ENCODE measurements at places on chromosomes 4 and X. TPM values are rescaled to one million over a fixed set of nuclear protein-coding genes. Genes with fewer than 3 reads are reported as not detected.

SERTM2 gene
- not detected for total RNA-seq

CXorf49 gene
- not detected for total RNA-seq

FAM149A gene
- 0.71 TPM for total RNA-seq

SUPT20HL1 gene
- total RNA-seq = not detected

TMEM47 gene
- not detected for total RNA-seq

TREX2 gene
- 3.0 TPM for total RNA-seq

FOXP3 gene
- 12.8 TPM for total RNA-seq

TRAM1L1 gene
- not detected for total RNA-seq

FGD1 gene
- 0.06 TPM for total RNA-seq

CXorf58 gene
- not detected for total RNA-seq

NLGN4X gene
- total RNA-seq = 0.12 TPM

ELF4 gene
- total RNA-seq = 49.5 TPM

MAGEA6 gene
- not detected for total RNA-seq

USP9X gene
- total RNA-seq = 45.5 TPM

FGFBP2 gene
- total RNA-seq = 5.6 TPM

IL9R gene
- 25.2 TPM for total RNA-seq

DNA sequence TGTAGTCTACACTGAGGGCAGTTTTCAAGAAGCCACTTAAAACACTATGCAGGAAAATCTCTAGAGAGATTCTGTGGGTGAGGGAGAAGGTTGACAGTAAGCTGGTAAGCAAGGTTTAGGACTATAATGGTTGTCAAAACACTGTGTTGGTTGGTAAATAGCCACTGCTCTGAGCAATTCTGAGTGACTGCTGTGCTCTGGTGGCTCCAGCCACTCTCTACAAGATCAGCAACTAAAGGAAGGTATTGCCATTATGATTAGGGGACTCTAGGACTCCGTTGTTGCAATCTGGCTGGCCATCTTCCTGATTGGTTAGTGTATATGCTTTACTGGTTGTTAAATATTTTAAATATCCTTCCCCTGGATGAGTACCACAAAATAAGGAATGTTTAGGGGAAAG lies 5.5 kb upstream of the FAM47E start:
- no peak for DNase-seq

GRCh38 chr4:37892641-37893040 lies 1.8 kb downstream of the TBC1D1 start:
- peak; percentile 54 for DNase-seq

GRCh38 chr4:101348367-101348827 lies 1.1 kb upstream of the PPP3CA start:
- DNase-seq = no peak

DNA sequence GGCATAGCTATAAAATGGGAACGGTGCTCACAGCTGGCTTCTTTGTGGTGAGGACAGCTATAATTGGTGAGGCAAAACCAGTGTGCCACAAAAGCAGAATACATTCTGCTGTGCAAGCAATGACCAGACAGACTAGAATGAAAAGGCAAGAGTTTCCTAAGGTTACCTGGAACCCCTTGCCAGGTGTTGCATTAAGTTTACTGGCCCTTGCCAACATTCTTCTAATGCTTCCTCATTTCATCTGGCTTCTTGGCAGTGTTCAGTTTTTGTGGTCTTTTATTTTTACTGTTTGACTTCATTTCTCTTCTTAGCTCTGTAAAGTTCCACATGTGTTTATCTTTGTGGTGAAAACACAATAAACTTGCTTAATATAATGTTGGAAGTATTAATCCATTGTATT lies 131.4 kb downstream of the PTTG2 start:
- no peak for DNase-seq

- no peak for DNase-seq
Measured at GRCh38 chrX:118117741-118118140, 1.1 kb upstream of the KLHL13 start.

DNA sequence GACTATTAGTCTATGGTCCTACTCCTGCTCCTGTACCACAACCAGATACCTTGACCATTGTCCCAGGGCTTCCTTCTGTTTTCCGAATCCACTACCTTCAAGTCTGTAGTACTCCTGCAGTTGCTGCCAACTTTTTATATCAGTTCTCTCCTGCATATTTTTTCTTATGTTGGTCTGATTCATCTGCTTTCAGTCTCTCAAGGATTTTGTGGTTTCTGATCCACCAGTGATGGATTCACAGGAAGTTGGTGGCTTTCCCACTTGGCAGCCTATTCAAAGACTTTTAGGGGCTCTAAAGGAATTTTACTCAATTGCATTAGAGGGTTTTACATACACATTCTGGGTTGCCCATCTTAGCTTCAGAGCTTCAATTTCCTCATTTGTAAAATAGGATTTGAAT lies 23.6 kb downstream of the KIF4A start:
- no peak for DNase-seq

GRCh38 chrX:63576533-63576932 lies 208.5 kb downstream of the ARHGEF9 start:
- DNase-seq = no peak

GRCh38 chr4:59664771-59665170 lies 1535.4 kb upstream of the ADGRL3 start:
- DNase-seq = no peak

DNA sequence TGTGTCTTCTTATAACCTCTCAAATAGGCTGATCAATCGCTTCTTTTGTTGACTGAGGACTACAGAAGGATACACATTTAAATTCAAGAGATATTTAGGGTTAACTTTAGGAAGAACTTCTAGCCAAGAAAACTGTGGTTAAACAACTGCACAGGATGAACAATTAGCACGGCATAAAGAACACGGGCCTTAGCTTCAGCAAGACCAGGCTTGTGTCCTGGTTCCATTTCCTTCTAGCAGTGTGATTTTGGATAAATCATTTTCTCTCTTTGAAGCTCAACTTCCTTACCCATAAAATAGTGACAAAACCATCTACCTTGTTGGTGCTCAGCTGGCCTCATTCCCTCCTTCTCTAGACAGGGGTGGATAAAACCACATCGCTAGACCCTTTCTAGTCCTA lies 117.6 kb downstream of the TSPAN5 start:
- no peak for DNase-seq

DNA sequence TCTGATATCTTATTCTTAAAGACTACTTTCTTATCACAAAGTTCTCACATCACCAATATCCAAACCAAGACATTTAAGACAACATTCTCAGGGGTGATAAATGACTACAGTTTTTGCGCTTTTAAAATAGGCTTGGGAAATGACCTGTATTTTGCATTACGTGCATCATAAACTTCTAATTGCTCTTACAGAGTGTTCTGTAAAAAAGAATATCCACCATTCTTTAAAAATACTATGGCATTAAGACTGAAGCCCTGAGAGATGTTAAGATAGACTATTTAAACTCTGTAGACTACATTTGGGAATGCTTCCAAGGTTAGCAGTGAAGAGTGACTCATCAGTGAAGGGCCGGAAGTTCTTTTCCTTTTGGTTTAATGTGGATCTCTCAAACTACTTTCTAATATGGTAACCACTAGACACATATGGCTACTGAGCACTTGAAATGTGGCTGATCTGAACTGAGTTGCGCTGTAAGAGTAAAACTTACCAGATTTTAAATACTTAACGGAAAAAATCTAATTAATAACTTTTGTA lies 518.8 kb upstream of the FTHL17 start:
- DNase-seq = no peak

GRCh38 chrX:150573702-150574101 lies 5.3 kb downstream of the MTM1 start:
- no peak for DNase-seq

- DNase-seq = no peak
Measured at GRCh38 chr4:10730019-10730418, 45.5 kb upstream of the CLNK start.

GRCh38 chr4:154366956-154367355 lies 124.6 kb downstream of the DCHS2 start:
- DNase-seq = no peak

GRCh38 chr4:52889778-52890520 lies 27.8 kb downstream of the RASL11B start:
- DNase-seq = no peak

DNA sequence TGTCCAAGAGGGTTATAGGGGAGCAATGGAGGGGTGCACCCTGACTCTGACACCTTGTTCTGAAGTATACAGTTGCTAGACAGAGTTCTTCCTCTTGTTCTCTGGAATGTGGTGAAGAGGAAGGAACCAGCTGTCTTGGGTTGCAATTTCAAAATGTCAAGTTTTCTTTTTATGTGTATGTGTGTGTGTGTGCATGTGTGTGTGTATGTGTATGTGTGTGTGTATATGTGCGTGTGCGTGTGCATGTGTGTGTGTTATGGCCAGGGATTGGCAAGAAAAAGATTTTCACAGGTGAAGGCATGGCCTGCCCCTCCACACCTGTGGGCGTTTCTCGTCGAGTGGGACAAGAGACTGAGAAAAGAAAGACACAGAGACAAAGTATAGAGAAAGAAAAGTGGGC lies 81.6 kb upstream of the ADGRA3 start:
- DNase-seq = no peak

DNA sequence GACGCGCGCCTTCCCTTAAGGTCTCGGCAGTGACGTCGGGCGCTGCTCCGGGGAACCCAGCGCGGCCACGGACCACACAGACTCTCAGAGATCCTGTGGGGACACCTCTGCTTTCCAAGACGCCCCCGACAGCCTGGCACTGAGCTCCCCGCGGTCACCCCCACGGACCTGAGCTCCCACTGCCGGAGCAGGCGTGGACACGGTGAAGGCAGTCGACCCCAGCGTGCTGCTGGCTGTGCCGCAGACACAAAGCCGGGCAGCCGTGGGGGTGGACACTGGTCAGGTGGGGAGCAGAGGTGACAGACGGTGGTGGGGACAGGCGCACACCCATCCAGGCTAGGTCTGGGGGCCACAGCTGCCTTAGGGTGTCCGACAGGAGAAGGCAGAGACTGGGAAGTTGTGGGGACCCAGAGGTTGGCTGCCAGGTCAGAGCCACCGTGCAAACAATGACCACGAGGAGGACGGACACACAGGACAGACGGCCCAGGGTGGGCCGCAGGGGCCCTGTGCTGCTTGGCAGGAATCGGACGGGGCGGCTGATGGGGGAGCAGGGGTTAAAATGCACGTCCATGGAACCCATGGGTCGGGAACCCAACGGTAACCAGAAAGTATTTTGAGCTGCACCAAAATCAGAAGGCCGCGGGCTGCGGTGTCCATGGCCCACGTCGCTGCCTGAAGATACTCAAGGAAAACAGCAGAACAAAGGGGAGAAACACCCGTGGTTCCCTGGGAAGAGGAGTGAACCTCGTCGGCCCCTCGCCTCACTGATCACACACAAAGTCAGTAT lies 16.6 kb upstream of the GTPBP6 start:
- DNase-seq = no peak

GRCh38 chrX:40539214-40540142 lies 41.3 kb upstream of the ATP6AP2 start:
- peak; percentile 77 for DNase-seq

GRCh38 chr4:11866391-11866790 lies 437.7 kb upstream of the HS3ST1 start:
- DNase-seq = no peak

DNA sequence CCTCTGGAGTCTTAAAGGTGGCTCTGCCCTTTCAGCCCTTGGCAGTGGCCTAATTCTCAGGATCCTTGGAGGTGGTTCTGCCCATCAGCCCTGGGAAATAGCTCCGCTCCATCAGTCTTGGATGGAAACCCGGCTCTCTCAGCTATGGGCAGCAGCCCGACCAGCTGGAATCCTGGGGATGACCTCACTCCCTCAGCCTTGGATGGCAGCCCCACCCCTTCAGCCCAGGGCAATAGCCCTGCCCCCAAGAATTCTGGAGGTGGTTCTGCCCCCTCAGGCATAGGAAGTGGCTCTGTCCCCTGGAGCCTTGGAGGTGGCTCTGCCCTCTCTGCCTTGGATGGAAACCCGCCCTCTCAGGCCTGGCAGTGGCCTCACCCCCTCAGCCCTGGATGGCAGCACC lies 127.7 kb downstream of the RBMX2 start:
- no peak for DNase-seq

DNA sequence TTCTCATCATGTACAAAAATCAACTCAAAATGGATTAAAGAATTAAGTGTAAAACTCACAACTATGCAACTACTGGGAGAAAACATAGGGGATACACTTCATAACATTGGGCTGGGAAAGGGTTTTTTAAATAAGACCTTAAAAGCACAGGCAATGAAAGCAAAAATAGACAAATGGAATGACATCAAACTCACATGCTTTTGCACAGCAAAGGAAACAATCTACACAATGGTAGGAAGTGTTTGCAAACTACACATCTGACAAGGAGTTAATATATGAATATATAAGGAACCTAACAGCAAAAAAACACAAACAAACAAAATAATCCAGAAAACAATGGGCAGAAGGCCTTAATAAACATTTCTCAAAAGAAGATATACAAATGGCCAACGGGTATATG lies 57.9 kb downstream of the FREM3 start:
- DNase-seq = no peak

DNA sequence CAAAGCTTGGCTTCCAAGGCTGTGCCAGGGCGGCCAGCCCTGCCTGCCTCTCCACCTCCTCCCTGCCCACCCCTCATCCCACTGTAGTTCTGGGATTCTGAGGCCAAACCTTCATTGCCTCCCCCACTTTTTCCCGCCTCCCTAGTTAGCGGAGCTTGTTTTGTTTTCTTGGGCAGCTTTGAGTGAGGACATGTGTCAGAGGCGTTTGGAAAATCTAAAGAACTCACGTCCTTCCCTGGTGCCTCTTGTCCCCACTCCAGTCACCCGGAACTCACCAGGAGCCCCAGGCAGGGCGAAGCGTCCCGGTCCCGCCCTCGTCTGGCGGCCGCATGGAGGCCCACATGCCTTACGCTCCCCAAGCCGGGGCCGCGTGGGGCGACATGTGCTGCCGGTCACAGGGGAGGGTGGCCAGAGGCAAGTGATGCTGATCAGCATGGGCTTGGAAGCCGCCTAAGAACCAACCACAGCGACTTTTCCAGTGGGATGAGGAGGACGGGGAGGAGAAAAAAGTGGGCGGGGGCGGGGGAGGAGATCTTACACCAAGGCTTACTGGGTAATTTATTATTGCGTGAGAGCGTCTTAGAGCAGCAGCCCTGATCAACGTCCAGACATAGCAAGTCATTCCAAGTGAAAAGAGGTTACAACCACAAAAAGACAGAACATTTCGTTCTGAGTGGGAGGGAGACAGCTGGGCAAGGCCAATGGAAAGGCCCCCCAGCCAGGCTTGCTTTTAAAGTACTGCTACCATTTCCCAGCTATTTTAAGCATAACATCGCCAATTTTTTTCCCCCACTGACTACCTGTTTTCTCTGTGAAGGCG lies 48.5 kb downstream of the PRPS1 start:
- peak; percentile 33 for DNase-seq

GRCh38 chr4:13533670-13534343 lies 10.5 kb downstream of the NKX3-2 start:
- DNase-seq = no peak

GRCh38 chrX:131741103-131741581 lies 197.3 kb downstream of the OR13H1 start:
- DNase-seq = no peak

Measured in activated CD4-positive, alpha-beta T cell treated with anti-CD3 and anti-CD28 coated beads, Interleukin-2, amount 10 ng/mL, durations not matched to agents 7 days and 5 days (primary cell).